Osteocyte (in vitro differentiated cells): ENCODE measurements at places on chromosomes 12 and 14.

DNA sequence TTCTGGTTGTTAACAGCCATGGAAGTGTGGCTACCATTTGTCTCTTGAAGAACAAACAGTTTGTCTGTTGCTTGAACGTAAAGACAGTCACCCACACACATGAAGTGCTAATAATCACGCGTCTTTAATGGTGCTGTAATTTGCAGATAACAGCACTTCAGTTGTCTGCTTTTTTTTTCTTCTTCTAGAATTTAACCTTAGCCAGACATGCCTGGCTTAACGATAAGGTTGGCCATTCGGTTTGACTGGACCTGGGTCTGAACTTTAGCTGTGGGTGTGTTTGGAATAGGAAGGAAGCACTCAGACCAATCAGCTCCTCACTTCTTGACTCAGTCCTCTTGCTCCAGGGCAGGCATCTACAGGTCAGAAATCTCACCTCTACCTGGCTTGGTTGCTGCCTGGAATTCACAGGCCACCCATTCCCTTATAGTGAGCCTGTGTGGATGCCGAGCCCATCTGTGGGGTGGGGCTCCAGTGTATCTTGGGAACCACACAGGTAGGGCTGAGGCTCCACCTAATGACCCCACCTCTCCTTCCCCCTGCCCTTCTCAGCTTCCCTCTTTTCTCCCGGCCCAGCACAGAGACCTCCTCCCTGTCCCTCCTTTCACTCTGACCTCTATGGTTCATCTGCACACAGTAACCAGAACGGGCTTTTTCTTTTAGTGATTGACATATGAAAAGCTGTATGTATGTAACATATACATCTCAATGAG is 246.4 kb upstream of the PWP1 start:
- no peak for DNase-seq

- DNase-seq, result no peak
Observed at GRCh38 chr12:44405297-44405696, 470.8 kb downstream of the NELL2 start.

GRCh38 chr14:103688906-103689902 is 26.0 kb downstream of the XRCC3 start:
- no peak for DNase-seq

- no peak for DNase-seq
Observed at GRCh38 chr14:34029921-34030334, 79.1 kb upstream of the EGLN3 start.

DNA sequence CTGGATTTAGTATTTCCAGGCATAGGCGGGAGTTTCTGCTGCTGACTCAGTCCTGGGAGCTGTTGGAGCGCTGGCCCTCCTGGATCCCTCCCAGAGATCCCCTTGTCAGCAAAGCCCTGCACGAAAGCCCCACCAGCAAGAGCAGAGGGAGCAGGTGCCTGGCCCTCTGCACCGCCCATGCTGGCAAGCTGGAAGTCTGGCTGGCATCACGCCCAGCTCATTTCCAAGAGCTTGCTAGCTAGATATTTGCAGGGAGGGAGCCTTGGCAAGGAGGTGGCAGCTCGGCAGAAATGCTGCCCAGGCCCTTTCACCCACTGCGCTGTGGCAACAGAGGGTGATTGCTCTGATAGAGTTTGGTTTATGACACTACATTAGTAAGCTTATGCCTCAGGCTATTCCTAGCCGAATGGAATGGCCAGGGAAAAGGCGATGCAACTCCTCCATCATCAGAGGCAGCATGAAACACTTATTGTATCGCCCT is 193.9 kb downstream of the EMP1 start:
- no peak for DNase-seq

DNA sequence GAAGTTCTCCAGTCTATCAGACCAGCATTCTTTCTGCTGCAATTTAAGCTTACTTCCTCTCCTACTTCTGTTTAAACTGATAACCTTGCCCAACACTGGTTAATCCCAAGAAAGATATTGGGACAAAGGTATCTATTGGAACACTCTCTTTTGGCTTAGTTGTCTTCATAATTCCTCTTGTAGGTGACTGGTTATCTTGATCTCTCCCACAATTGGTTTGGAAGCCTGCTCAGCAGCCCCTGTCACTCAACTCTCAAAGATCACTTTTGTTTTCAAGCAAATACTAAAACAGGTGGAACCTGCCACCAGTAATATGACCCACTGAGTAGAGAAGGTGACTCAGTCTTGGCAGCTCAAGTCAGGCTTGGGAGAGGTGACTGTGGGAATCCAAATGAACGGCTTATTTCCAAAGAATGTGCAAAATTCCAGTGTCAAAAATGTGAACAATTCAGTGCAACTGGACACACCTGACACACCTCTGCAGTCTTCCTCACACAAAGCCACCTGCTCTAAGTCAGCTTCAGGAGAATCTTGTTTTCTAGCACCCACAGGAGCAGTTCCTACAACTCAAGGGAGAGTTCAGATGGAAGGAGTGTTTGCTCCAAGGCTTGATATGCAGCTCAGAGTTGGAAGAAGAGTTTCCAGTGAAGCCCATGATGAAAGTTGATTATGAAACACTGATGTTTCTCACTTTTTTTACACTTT is 83.2 kb upstream of the SLC38A2 start:
- no peak for DNase-seq

GRCh38 chr14:69876221-69876847 is 2.9 kb upstream of the SMOC1 start:
- DNase-seq, result no peak

DNA sequence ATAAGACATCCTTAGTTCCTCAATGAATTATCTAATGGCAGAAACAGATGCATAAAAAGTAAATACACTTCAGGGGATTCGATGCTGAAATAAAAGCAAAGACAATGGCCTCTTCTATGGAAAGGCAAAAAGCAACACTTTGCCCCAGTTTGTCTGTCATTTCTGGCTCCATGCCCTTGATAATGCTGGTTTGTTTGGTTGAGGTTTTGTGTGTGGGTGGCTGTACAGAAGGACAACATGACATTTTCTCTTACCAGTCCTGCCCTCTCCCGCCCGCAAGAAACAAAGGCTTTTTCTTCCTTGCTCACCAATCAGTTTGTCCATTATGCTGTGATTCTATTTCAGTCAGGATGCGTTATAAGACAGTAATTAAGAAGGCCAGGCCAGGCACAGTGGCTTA is 18.1 kb upstream of the WDR89 start:
- DNase-seq, result no peak

DNA sequence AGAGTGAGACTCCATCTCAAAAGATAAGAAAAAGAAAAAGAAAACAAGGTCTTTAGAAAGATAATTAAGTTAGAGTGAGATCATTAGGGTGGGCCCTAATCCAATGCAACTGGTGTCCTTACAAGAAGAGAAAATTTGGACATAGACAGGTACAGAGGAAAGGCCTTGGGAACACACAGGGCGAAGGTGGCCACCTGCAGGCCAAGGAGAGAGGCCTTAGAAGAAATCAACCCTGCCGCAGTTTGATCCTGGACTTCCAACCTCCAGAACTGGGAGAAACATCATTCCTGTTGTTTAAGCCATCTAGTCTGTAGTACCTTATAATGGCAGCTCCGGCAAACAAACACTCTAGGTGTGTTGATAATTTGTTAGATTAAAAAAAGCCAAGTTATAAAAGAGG is 491.9 kb downstream of the MED13L start:
- no peak for DNase-seq

DNA sequence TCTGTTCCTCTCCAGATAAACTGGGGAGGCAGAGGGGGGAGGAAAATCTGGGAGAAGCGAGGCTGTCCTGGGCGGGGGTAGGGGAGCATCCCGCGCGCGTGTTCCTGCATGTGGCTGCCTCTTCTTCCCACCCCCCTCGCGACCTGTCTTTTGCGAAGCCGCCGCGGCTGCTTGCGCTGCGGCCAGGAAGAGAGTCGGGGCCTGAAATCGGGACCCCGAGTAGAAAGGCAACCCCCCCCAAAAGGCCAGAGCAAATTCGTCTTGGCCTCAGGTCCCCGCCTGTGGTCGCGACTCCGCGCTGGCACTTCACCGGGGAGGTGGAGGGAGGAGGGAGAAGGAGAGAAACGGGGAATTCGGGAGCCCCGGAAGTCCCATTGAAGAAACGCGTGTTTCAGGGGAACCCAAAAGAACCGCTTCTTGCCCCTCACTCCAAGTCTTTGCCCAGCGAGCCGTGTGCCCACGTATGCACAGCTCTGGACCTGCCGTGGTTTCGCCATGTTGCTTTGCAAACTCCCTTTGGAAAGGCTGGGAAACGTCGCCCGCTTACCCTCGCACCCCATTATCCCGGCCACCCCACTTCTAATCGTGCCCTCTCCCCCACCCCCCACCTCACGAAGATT is 944 bp downstream of the CCND2 start:
- peak; percentile 69 for DNase-seq

DNA sequence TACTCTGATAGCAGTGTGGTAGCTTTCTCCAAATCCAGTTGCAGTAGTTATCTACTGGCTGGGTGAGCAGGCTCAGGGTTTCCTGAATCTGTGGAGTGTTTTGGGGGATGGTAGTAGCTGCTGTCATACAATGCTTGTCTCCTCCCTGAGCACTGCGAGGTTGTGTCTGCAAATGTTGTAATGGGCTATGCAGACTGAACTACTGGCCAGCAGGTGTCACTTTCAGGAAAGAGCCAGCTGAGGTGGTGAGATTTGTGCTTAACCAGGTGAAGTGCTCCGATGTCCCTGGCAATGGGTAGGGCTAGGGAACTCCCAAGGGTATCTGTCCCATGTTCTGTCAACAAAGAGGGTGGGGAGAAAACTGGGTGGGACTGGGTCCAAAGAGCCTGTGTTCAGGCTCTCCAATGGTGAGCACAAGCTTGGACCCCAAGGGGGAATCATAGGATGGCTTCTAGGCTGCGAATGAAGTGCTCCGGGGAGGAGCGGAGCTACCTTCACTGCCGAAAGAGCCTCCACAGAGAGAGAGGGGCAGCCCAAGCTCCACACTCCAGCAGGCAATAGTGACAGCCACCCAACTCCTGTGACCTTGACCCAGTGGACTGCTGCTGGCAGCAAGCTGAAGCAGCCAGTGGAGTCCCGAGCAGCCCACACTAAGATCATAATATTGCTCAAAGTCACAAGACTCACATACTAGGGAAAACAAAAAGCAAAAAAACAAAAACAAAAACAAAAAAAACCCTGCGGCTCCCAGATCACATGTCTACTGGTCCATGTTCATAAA is 1324.0 kb upstream of the USP15 start:
- no peak for DNase-seq

GRCh38 chr14:35161231-35161630 is 38.9 kb downstream of the PRORP start:
- no peak for DNase-seq

DNA sequence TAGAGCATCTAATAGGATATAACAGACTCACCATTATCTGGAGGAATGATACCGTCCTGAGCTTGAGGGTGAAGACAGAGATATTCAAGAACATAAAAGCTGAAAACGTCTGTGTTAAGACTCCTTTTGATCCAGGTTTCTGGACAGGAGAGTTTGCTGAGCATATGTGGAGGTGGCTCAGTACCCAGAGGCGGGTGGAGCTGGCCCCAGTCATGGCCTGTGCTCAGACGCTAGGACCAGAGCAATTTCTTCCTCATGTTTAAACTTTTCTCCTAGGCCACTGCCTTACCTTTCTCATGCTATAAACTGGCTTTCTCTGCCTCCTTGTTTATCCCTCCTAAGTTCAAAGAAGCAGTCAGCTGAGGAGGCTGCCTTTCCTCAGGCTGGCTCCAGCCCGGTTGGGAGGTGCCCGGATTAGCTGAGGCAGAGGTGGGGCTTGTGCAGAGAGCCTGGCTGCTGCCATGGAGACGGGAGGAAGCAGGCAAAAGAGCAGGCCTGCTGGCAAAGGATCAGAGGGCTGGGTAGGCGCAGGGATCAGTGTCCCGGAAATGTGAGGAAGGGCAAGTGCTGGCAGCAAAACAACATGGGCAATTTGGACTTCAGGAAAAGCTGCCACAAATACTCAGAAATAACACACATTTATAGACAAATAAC is 13.7 kb downstream of the COA8 start:
- DNase-seq, result peak; percentile 94
